ENCODE measurements at places on chromosomes 7 and 10.

DNA sequence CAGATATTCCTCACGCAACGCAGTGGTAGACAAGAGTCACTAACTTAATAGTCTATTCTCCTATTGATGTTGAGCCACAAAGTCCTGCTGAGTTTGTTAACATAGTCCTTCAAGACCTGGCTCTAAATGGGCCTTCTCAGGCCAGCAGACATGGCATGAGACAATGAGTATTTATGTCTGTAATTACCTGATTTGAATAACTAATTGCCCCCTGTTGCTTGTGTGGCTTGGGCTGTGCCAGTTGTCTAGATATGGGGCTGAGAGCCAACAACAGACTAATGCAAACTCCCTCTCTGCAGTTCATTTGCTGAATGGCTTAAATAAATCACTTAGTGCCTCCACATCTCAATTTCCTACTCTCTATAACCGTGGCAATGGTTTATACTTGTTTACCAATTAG is 65.5 kb upstream of the VWC2 start:
- DNase-seq = no peak

DNA sequence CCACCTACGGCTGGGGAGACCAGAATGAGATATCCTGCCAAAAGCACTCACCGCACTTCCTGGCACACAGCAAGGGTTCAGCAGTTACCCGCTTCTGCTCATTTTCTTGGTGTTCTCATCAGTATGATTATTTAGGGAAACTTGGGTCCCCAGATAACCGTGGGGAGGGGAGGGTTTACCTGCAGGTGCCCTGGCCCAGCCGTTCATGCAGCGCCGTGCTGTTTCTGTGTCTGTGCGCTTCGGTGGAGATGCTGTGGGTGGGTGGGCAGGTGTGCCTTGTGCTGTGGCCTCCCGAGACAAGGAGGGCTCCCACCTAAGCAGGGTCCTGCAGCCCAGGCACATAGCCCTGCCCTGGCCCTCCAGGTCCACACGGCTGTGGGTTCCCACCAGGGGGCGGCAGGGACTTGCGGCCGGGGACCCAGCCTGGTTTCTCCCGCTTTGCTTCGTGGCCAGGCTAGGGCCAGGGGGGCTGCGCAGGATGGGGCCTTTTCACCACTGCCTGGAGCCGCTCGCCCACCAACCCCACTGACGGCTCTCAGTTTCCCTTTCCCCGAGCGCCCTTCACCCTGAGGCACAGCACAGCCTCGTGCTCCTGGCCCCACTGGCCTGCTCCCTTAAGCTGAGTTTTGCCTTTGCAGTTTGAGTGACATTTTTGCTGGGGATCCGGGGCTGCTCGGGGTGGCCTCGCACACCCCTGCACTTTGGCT is 78.5 kb downstream of the LHPP start:
- no peak for DNase-seq

- no peak for DNase-seq
Measured at GRCh38 chr7:7681191-7681935, 37.0 kb downstream of the RPA3 start.

DNA sequence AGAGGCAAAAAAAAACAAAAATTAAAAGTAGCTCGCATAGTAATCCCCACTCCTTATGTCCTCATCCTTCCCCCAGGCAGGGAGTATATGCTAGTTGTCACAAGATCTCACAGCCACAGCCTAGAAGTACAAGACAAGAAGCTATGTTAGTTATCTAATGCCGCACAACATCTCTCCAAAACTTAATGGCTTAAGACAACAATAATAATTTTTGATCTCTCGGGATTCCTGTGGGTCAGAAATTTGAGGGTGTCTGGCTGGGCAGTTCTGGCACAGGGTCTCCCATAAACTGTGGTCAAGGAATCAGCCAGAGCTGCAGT is 39.7 kb downstream of the CPVL start:
- DNase-seq = no peak

DNA sequence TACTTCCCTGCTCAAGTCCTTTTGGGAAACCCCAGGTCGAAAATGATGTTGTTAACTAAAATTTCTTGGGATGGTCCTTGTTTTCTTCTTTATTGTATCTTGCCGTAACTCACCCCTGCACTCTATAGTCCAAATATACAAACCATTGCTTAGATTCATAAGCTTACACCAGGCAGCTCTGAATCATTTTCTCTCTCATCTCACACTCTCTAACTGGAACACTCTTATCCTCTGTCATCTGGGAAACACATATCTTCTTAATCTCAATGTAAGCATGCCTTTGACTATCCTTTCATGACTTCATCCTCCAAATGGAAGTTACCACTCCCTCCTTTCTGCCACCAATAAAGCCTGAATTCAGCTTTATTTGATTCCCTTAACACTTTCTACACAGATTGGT is 175.8 kb upstream of the ANK3 start:
- no peak for DNase-seq

Measured in GF-D8 (cell line).